Aortic smooth muscle cell (primary cell): ENCODE measurements at places on chromosomes 5 and 9. TPM values are rescaled to one million over a fixed set of nuclear protein-coding genes. Genes with fewer than 3 reads are reported as not detected.

The KIF12 gene
- total RNA-seq: not detected in 2 replicates

The SLCO4C1 gene
- total RNA-seq: not detected in 2 replicates

The TMC1 gene
- 0.53 and 0.93 TPM in 2 replicates for total RNA-seq

The STRBP gene
- 3.3 and 3.4 TPM in 2 replicates for total RNA-seq

The GRIN1 gene
- 0.06 and 0.13 TPM in 2 replicates for total RNA-seq

The SPATA31D4 gene
- not detected in 2 replicates for total RNA-seq

The WNT8A gene
- not detected in 2 replicates for total RNA-seq

The DTWD2 gene
- total RNA-seq: 4.5 and 5.2 TPM in 2 replicates

The AGXT2 gene
- not detected in 2 replicates for total RNA-seq

The GFI1B gene
- total RNA-seq: 0.19 TPM in 1 of 2 replicates, not detected in the other

The TRIM36 gene
- 0.53 and 0.75 TPM in 2 replicates for total RNA-seq

The PCDHB7 gene
- total RNA-seq: 0.79 and 1.1 TPM in 2 replicates

The ADRA1B gene
- under 0.01 and 0.25 TPM in 2 replicates for total RNA-seq

The IFNB1 gene
- total RNA-seq: not detected in 2 replicates

The CYLC2 gene
- not detected in 2 replicates for total RNA-seq

The GDA gene
- total RNA-seq: under 0.01 TPM in 1 of 2 replicates, not detected in the other

The PRRT1B gene
- not detected in 2 replicates for total RNA-seq

The MEIKIN gene
- 0.06 TPM in 1 of 2 replicates, not detected in the other for total RNA-seq

The GRXCR2 gene
- not detected in 2 replicates for total RNA-seq

The EQTN gene
- total RNA-seq: not detected in 2 replicates

The PCDHGA6 gene
- 3.3 and 5.3 TPM in 2 replicates for total RNA-seq

The ANKRD34B gene
- total RNA-seq: not detected in 2 replicates
